ENCODE measurements at places on chromosomes 7 and 10. TPM values are rescaled to one million over a fixed set of nuclear protein-coding genes. Genes with fewer than 3 reads are reported as not detected.

Gene FKBP6
- total RNA-seq = not detected

Gene CELF2
- total RNA-seq = 8.5 TPM

Gene IGFBP1
- total RNA-seq = 29.3 TPM

Gene SPOCK2
- 1.7 TPM for total RNA-seq

Gene CARD11
- 1.3 TPM for total RNA-seq

Gene TDRD1
- total RNA-seq = 0.09 TPM

- DNase-seq = no peak
These were observed 25.3 kb downstream of the ANXA8 start for GRCh38 chr10:47458466-47459154.

- DNase-seq = no peak
These were observed 60.1 kb upstream of the CARD11 start for GRCh38 chr7:3103614-3104398.

DNA sequence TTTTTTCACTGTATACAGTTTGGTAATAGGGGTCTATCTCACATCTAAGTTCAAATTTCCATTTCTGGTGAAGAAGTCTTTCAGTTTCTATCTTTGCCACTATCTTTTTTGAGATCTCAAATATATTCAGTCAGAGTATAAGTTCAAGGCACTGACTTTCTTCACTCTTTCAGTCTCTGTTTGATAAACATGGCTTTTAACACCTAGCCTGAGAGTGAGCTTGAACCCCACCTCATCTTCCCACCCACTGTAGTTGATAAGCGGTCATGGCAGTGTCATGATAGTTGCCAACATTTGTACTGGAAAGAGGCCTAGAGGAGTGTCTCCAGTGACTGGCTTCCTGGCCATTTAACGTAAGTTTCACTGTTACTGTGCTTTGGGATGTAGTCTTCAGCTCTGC is 41.2 kb upstream of the AGR3 start:
- DNase-seq = no peak

GRCh38 chr7:88401009-88401623 is 94.4 kb upstream of the STEAP4 start:
- no peak for DNase-seq

GRCh38 chr7:131288450-131288849 is 39.2 kb upstream of the MKLN1 start:
- no peak for DNase-seq

DNA sequence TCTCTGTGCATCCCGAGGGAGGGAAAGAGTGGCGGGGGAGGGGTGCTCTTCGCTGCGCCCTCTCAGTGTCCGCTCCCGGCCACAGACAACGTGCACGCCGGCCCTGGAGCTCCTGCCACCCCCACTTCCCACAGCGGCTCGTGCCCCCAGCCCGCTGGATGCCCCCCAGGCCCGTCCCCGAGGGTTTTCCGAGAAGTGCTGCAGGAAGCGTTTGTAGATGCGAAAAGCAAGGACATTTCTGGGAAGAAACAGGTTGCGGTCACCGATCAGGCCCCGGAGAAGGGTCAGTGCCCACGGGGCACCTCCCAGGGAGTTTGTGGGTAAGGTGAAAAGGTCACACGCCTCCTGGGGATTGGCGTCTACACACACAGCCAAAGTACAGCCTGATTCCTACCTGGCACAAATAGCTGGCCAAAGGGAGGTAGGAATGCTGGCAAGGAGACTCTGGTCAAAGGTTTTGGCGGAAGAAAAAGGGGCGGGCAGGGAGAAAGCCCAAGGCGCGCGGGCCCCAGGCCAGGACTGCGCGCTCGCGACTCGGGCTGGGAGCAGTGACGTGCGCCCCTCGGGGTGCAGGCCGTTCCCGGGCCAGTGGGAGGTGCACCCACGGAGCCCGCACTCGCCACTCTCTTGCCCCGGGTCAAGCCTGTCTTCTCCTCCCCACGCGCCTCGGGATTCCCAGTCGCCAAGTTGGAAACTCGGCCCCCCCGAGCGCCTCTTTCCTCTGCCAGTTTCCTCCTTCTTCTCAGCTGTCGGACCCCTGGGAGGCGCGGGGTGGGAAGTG is 1.5 kb upstream of the NRP1 start:
- DNase-seq = no peak

- no peak for DNase-seq
These were observed 23.7 kb downstream of the ZNF503 start for GRCh38 chr10:75377869-75378268.

DNA sequence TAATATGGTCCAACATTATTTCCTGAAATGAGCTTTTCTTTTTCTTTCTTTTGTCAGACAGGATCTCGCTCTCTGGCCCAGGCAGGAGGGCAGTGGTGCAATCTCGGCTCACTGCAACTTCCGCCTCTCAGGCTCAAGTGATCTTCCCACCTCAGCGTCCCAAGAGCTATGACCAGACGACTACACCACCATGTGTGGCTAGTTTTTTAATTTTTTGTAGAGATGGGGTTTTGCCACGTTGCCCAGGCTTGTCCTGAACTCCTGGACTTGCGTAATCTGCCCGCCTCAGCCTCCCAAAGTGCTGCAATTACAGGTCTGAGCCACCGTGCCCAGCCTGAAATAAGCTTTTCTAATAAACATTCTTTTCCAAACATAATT is 48.6 kb downstream of the CUL2 start:
- no peak for DNase-seq

GRCh38 chr7:101739775-101740398 is 77.5 kb upstream of the CUX1 start:
- no peak for DNase-seq

- no peak for DNase-seq
These were observed 9.7 kb downstream of the ZSCAN21 start for GRCh38 chr7:100059251-100059739.

DNA sequence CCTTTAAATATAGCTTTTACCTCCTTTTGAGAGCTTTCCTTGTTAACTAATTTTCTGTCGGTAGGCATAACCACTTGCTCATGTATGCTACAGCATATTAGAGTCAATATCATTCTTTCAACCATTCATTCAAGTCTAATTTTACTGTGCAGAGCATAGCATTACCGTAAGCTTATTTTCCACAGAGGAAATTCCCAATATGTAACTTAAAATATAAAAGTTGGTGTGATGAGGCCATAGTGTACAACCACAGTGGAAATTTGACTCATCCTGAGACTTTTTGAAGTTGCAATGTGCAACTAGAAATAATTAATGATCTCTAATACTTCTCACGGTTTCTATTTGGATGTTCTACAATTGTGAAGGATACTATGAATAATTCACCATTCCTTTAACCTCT is 80.6 kb upstream of the KLF6 start:
- no peak for DNase-seq

DNA sequence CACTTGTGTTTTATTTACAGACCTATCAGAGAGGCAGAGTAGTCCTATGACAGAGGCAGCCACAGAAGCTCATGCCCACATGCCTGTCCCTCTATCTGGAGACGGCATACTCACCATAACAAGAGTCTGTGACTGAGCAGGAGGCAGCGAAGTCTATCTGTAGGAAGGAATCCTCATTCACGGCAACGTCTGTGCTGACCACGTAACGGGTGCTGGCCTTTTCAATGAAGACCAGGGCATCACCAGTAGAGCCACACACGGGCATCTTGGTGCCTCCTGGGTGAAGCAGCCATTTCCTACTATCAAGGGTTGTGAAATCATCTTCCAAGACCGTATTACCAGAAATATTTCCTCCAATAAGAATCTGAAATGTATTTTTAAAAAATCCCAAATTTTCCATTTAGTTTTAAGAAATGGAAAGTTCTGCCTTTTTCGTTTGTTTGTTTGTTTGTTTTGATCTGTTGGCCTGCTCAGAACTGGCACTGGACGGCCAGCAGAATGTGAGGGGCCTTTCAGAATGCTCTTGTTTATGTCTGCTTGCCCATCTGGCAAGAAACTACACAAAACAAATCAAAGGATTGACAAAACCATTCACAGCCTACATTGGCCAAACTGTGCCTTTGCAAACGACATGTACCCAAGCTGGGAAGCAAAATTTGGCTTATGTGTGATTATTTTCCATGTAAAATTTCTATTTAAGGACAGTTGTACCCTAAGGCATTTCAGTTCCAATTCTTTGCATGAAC is 93.1 kb upstream of the SLC26A5 start:
- DNase-seq = no peak

DNA sequence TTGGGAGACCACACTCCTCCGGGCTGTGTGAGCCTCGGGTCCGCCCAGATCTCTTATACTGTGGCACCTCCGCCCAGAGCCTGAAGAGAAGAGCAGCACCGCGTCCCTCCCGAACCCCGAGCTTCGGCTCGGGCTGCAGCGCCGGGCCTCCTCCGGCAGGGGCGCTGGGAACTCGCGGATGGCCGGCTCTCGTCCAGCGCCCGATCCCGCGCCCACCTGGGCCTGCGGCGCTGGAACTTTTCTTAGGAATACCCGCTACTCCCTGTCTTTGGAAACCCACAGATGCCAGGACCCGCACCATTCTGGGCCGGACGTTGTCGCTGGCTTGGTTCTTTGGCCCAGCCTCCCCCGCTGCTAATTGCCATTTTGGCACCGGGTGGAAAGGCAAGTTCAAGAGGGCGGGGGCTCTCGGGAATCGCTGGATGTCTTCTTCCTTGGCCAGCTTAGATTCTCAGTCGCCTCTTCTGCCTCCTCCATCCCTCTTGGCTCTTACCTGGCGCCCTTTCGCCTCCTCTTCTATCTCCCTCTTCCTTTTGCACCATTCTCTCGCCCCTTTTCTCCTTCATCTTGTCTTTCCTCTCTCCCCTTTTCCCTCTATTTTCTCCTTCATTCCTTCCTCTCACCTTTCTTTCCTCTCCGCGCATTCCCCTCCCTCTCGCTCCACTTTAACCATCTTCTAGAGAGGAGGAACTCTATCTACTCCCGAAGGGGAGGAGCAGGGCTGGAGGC is 2.1 kb upstream of the SORCS3 start:
- no peak for DNase-seq

- DNase-seq = no peak
These were observed 18.0 kb downstream of the CHST15 start for GRCh38 chr10:124075231-124075955.

- no peak for DNase-seq
These were observed 14.7 kb upstream of the FAM171A1 start for GRCh38 chr10:15385552-15386455.

DNA sequence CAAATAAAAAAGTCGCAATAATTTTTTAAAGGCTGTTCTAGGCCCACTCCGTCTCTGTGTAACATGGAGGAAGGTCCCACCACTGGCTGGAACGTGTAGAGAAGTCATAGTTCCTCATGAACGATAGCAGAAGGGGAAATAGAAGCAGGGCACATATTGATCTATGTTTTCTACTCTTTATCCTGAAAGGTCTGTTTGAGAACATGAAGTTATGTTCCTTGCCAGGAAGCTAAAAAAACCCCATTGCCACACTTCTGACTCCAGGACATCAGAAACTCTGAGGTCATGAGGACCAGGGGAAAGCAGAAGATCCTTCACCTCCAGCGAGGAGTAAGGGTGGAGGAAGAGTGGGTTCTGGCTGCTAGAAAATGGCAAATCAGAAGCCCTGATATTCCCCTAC is 10.8 kb downstream of the ANKRD22 start:
- no peak for DNase-seq

DNA sequence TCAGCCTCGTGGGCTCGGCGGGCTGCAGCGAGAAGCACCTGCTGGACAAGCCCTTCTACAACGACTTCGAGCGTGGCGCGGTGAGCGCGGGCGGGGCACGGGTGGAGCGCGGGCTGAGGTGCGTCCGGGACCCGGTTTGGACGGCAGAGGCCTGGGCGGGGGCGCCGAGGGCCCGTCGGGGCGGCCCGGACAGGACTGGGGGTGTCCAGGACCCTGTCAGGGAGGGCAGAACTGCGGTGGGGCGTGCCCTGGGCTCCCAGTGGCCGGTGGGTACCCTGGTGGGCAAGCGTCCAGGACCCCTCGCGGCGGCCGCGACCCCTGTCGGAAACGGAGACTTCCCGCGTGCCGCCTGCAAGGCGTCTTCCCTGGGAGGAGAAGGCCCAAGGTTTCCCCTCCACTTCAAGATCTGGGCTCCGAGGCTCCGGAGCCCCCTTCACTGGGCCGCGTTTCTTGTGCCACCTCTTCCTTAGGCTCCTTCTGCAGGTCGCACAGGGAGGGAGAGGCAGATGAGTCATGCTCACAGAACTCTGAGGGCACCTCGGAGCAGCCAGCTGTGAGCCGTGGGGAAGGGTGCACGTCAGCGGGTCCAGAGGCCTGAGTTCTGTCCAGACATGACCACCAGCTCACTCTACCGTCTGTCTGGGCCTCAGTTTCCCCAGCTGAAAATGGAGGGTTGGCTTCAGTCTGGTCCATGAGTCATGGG is 485 bp downstream of the ALOX5 start:
- DNase-seq = peak; percentile 31

DNA sequence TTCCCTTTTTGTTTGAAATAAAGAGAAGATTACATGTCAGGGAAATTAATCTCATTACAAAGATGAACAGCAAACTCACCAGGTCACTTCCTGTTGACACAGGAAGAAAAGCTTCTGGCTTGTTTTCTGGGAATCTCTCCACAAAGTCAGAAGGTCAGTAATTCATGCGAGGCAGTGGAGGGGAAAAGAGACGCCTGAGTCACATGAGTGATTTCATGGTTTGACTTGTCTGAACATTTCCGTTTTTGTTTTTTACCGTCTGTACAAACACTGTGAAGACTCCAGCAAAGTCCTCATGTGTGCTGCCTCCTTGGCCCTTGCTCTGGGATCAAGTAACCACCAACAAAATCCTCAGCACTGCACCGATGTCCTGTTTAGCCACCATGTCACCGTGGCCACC is 2.5 kb upstream of the HABP2 start:
- DNase-seq = no peak

DNA sequence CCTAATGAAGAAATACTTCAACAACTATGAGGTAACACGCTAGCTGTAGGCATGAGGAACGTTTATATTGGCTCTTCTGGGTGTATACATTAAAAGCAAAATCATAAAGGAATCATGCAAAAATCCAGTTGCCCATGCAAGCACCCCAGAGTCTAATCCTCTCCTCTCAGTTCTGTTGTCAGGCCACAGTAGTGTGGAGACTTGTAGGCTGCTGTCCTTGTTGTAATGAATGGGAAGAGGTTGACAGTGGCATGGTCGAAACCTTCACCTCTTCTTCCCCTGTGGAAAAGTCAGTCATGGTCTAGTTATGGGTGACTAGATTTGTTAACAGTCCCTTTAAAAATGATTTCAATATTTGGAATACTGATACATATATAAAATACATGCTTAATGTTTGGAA is 121.3 kb downstream of the CNOT4 start:
- no peak for DNase-seq

- DNase-seq = no peak
These were observed 55.2 kb upstream of the GDF10 start for GRCh38 chr10:47244560-47245500.

GRCh38 chr10:3775696-3776551 is 9.1 kb downstream of the KLF6 start:
- DNase-seq = no peak
